ENCODE measurements at places on chromosomes 13 and 19.
A peak's percentile ranks its signal among the peaks of the same experiment; 100 is the strongest.

GRCh38 chr13:75495938-75496337 is 14.0 kb upstream of the TBC1D4 start:
- no peak for DNase-seq

GRCh38 chr13:36509369-36509768 is 77.1 kb downstream of the CCNA1 start:
- DNase-seq: no peak

- DNase-seq: no peak
Observed at GRCh38 chr13:40151673-40152072, 496.2 kb downstream of the COG6 start.

DNA sequence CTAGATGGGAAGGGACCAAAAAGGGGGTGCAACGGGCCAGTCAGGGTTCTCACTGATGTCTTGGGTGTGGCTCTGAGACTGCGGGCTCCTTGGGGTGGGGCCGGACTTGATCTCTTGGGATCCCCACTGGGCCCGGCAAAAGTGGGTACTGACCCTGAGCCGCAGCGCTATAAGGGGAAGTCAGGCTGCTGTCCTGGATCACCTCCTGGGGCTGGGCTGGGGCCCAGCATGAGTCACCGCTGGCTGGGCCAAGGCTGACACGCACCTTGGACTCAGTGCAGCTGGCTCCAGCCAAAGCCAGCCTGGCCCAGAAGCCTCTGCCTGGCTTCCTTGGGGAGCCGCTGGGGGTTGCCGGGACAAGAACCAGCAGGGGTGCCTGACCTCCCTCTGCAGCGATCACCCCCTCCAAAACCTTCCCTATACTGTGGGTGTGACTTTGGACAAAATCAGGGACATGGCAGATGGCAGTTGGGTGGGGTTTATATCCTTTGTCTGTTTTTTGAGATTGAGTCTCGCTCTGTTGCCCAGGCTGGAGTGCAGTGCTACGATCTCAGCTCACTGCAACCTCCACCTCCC is 617 bp upstream of the IQCN start:
- peak; percentile 81 for DNase-seq

GRCh38 chr13:58165617-58166016 is 534.1 kb downstream of the PCDH17 start:
- DNase-seq: no peak

DNA sequence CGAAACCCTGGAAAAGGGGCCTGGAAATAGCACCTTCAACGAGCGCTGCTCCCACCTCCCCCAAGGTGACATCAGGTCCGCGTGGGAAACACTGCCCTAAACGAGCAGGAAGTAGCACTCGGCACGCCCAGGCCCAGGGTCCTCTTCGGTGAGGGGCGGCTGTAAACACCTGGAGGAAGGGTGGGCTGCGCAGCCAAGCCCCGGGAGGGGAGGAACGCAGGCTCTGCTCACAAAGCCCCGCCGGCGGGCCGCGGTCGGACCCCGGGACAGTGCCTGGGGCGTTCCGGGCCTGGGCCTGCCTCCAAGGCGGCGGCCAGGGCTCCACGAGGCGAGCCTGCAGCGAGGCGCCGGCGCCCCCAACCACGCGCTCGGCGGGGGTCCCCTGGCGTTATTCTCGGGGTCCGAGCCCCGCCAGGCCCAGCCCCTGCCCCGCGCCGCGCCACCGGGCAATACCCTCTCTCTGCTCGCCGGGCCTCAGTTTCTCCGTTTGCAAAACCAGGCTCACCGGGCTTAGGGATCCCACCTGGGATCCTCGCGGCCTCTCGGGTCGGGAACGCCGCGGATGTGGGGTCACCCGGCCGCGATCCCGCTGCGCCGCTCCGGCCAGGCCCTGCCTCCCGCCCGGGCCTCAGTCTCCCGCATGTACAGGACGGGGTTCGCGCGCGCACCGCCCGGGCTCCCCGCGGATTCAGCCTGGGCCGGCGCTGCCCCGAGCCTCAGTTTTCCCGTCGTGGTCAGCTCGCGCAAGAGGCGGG is 630 bp downstream of the RNF126 start:
- no peak for DNase-seq

GRCh38 chr19:49333811-49334288 is 1.4 kb upstream of the CD37 start:
- DNase-seq: no peak

DNA sequence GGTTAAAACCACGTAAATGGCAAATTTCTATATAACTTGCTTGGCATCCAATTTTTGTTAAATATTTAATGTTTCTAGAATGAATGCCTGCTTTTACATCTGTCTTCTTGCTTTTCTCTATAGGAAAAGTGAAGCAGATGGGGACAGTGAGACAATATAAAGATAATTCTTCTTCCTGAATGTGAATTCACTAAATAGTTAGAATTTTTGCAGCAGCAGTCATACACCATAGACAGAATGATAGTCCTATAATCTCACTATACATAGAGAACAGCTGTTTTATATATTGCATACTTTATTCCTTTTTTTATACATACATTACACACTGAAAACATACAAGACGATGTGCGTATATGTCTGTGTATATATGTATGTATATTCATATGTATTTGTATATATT is 1127.3 kb downstream of the PCDH9 start:
- no peak for DNase-seq

GRCh38 chr13:102878481-102878880 is 32.6 kb downstream of the ERCC5 start:
- no peak for DNase-seq

GRCh38 chr13:100600915-100601314 is 12.3 kb upstream of the GGACT start:
- DNase-seq: no peak

DNA sequence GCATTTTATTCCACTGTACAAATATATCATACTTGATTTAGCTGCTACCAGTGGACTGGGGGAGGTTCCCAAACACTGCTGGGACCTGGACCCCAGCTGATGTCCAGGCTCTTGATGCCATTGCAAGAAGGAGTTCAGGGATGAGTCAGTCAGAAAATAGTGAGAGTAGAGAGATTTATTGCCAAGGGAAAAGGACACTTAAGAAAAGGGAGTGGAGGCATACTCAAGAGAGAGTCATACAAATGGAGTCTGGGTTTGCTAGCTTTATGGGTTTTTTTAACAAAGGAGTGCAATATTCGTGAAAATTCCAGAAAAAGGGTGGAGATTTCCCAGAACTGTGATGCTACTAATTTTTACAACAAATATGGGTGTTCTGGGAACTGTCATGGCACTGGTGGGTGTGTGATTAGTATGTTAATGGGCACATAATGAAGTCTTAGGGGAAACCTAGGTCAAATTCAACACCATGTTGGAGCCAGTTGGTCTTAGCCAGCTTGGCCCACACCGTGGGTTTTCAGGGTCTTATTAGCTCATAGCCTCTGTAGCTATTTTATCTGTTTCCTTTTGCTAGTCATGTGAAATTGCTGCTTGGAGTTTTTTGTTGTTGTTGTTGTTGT is 36.2 kb downstream of the GPC6 start:
- DNase-seq: no peak

DNA sequence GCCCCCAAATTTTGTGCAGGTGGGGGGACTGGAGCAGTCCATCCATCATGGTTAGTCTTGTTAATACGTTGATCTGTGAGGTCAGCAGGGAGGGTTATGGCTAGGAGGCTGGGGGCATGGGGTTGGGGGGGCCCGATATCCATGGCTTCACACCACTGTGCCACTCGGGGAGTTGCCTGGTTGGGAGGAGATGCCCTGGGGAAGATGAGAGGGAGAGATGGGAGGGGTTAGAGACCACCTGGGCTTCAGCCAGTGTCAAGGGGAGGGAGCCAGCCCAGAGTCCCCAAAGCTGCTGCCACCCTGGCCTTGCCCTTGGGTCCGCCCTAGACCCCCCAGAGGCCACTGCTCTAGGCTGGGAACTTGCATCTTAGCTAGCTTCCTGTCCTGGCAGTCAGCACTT is 1.8 kb upstream of the DMPK start:
- DNase-seq: no peak

DNA sequence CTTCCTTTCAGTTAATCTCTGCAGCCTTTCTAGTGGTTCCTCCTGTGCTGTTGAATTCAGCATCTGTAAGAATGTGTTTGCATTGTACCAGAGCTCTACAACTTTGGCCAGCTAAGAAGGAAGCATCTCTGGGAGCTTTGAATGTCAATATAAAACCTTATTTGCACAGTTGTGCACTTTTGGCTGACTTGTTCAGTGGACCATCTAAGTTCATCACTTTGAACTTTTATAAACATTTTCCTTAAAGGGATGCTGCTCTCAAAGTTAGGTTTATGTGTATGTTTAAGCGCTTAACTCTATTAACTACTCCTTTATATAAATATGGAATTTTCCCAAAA is 15.6 kb downstream of the POLR1D start:
- no peak for DNase-seq

- no peak for DNase-seq
Observed at GRCh38 chr13:26821672-26822071, 61.1 kb upstream of the GPR12 start.

DNA sequence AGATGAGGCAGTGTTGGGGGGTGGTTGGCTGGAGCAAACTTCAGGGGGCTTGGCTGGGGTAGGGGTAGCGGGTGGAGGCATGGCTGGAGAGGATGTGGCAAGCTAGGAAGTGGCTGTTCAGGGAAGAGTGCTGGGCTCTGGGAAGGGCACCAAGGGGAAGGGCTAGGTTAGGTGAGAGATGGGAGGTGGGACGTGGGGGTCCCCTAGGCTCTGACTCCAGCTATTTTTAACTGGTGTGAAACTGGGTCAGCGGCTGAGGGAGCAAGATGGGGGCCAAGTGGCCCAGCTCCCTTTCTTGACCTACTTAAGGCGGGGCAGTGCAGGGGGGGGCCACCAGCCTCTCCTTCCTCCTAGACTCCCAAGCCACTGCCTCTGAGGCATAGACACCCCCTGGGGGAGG is 7.3 kb downstream of the KCNC3 start:
- no peak for DNase-seq

DNA sequence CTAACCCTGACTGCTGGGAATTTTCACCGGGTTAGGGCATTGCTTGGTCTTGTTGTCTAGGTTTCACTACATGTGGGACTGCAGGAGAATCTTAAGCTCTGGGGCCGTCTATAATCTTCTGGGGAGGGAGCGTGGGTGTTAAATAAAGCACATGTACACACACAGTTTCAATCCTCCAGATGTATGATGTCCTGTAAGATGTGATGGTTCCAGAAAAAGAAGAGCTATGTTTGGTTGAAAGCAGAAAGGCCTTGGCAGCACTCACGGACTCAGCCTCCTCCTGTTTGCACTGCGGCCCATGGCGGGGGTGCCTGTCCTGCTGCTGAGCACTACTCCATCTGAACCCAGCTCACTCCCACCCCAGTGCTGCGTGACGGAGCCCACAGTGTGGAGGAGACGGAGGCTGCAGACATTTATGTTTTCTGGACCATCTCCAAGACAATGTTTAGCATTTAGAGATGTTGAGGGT is 343.5 kb downstream of the TEX29 start:
- no peak for DNase-seq

- no peak for DNase-seq
Observed at GRCh38 chr19:16446108-16446723, 25.6 kb downstream of the EPS15L1 start.

DNA sequence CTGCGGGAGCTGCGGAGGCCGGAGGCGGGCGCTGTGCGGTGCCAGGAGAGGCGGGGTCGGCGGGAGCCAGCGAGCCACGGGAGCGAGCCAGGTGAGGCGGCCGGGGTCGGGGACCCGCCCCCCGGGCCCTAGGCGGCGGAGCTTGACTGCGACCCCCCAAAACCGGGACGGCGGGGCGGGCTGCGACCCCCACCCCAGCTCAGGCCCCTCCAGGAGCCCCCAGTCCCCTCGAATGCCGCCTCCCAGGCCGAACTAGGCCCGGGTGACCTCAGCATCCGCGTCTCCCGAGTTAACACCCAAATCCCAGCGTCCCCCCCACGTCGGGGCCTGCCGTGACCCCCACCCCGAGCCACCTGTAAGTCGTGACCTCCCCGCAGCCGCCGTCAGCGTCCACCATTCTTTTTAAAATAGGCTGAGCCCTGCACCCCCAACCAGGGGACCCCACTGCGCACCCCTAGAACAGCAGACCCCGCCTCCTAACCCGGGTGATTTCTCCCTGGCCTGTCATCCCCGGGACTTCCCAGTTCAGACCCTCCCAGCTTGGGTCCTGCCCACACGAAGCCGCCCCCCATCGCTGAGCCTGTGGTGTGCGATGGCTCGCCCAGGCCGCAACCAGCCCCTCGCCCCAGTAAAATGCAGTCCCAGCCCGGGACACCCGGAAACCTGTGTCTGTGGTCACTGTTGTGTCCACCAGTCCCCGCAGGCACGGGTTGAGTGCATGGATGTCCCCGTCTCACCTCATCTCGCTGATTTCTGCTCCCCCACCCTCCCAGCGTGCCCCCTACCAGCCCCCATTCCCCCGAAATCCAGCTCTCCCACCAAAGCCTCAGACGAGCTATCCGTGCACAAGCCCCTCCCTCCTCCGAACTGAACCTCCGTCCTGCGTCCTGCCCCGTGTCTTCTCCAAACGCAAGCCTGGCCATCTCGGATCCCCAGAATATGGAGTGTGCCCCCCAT is 551 bp downstream of the FZR1 start:
- no peak for DNase-seq

- no peak for DNase-seq
Observed at GRCh38 chr13:52348983-52349780, 56.8 kb downstream of the THSD1 start.

- no peak for DNase-seq
Observed at GRCh38 chr19:15137777-15138176, 30.6 kb downstream of the SYDE1 start.

GRCh38 chr13:26656919-26657318 is 99.4 kb downstream of the WASF3 start:
- peak; percentile 64 for DNase-seq

- no peak for DNase-seq
Observed at GRCh38 chr13:77836423-77836822, 82.2 kb downstream of the EDNRB start.

Measured in globus pallidus (tissue), 1 donor.